NCI-H2081 treated with DMSO at 0.1 percent for 48 hours (cell line): ENCODE measurements at places on chromosomes 12 and 14.

DNA sequence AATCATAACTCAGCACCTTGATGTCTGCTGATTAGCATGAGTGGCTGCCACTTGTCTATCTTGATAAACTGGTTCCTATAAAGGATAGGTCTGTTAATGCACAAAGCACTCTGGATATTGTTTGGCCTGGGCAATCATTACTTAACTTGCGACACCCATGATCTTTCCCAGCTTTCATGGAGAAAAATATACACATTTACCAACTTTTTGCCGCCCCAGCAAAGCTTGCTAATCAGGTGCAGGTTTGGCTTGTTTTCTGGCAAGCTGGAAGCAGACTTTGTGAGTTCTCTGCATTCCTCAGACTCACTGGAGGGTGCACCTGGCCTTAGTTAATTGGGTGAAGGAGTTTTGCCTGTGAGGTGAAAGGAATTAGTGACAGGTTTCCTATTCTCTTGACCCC lies 1126.4 kb upstream of the FLRT2 start:
- DNase-seq, result no peak

DNA sequence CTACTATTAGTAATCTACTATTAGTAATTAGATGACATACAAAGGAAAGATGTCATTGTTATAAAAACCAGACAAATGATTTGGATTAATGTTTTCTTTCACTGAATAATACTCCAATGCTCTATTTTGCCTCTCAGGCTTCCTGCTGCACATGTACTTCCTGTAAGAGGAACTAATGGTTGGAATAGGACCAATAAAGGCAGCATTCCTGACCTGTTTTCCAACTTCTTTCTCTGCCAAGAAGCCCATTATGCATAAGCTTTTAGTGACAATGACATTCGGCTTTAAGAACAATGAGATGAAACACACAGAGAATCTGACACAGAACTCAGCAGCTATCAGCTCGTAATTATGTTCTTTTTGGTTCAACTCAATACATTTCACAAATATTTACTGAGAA lies 5.2 kb upstream of the C12orf56 start:
- DNase-seq, result no peak

- DNase-seq, result peak; percentile 29
These were observed 19.4 kb downstream of the GPR132 start for GRCh38 chr14:105045710-105046326.

DNA sequence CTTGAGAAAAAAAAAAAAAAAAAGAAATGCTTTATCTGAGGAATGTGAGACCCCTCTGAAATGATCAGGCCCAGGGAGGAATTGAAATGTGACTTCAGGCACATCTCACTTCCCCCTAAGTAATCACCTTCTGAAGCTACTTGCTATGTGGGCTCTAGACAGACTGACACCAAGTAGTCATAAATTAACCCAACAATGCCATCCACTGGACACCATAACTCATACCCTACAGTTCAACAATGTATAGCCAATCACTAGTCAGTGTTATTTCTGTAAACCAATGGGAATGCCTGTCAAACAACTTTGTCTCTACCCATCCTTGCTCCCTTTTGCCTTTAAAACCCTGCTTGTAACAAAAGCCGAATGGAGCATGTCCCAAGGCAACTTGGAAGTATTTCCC lies 182.7 kb upstream of the TMPO start:
- no peak for DNase-seq

- DNase-seq, result no peak
These were observed 34.9 kb downstream of the RAD9B start for GRCh38 chr12:110536834-110537604.

GRCh38 chr12:88570103-88570502 lies 10.2 kb downstream of the KITLG start:
- DNase-seq, result no peak

DNA sequence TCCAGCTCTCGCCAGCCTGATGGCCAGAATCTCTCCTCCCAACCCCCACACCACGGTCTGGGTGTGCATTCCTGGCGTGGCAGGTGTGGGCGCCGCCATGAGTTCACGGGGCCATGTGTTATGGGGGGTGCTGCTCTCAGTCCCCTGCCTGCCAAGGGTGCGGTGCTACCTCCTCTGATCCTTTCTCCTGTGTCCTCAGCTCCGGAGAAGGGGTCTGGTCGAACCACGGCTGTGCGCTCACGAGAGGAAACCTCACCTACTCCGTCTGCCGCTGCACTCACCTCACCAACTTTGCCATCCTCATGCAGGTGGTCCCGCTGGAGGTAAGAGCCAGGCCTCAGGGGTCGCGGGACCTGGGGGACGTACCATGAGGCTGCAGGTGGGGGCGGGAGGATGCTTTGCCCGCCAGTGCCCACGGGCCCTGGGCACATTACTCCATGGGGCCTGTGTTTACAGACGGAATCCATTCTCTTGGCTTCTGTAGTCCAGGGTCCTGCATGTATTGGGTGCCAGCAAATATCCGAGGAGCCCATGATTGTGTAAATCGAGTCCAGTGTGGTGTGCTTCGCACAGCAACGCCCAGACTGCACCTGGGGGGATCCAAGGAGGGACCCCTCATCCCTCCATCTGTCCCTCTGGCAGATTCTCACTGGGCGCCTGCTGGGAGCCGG lies 130.8 kb downstream of the ADGRD1 start:
- no peak for DNase-seq

- no peak for DNase-seq
These were observed 124.8 kb upstream of the MAP1LC3B2 start for GRCh38 chr12:116434155-116435011.

GRCh38 chr12:122981036-122981471 lies 573 bp downstream of the ARL6IP4 start:
- no peak for DNase-seq

DNA sequence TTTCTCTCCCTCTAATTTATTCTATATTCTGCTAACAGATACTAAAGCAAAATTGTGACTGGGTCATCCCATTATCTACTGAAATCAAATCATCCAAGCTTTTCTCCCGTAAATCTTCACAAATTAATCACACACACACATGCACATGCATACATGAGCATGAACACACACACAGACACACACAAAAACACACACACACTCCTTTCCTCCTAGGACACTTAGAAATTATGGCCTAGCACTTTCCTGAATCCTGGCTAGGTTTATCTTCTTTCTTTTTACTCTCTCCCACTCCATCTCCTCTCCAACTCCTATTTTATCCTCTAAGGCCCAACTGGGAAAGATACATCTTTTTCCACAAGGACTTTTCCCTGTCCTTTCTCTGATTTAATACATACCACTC lies 255.6 kb upstream of the G2E3 start:
- DNase-seq, result no peak

GRCh38 chr12:46790066-46790465 lies 35.7 kb downstream of the SLC38A4 start:
- DNase-seq, result no peak

DNA sequence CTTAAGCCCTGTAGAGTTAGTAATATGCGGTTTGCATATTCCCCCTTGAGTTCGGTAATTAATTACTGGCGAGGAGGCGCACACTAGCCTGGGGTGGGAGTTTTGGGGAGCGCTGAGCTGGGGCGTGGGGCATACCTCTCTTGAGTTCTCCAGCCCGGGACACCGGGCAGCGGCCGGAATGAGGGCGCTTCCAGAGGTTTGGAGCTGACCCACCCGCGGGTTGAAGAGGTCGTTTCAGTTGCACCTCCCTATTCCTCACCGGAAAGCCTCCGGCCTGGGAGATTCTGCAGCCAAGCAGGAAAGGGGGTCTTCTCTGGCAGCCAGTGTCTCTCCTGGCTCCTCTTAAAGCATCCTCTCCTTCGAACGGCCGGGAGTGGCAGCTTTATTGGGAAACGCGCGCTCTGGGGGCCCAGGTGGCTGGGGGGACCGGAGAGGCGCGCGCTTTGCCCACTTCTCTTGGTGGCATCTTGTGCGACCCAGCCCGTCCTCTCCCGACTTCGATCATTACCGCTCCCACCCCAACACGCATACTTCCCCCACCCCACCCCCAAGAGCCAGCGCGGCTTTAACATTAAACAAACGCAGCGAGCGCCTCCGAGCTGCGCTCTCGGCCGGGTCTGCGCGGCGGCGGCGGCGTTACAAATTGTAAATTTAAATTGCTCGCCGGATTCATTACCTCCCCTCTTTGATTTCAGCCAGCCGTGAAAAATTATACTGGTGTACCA lies 3.9 kb upstream of the LHX5 start:
- DNase-seq, result no peak
